Cardiac muscle cell (in vitro differentiated cells and primary cell): ENCODE measurements at places on chromosomes 2 and 18. TPM values are rescaled to one million over a fixed set of nuclear protein-coding genes. Genes with fewer than 3 reads are reported as not detected.
A peak's percentile ranks its signal among the peaks of the same experiment; 100 is the strongest.

- H3K27me3 ChIP-seq: no peaks in the 10 kb centered on the region
- no peaks in the 10 kb centered on the region for H3K4me1 ChIP-seq
- H3K36me3 ChIP-seq: no peaks in the 10 kb centered on the region
- no peak overlapping the region for H3K4me3 ChIP-seq
- H3K27ac ChIP-seq: no peak overlapping the region
- DNase-seq: no peak
These were observed 619.2 kb downstream of the IRS1 start for GRCh38 chr2:226180281-226180884.

SCN1A gene
- total RNA-seq: under 0.01 and 0.07 TPM in 2 replicates

MATN3 gene
- total RNA-seq: 1.3 and 3.8 TPM in 2 replicates

DNA sequence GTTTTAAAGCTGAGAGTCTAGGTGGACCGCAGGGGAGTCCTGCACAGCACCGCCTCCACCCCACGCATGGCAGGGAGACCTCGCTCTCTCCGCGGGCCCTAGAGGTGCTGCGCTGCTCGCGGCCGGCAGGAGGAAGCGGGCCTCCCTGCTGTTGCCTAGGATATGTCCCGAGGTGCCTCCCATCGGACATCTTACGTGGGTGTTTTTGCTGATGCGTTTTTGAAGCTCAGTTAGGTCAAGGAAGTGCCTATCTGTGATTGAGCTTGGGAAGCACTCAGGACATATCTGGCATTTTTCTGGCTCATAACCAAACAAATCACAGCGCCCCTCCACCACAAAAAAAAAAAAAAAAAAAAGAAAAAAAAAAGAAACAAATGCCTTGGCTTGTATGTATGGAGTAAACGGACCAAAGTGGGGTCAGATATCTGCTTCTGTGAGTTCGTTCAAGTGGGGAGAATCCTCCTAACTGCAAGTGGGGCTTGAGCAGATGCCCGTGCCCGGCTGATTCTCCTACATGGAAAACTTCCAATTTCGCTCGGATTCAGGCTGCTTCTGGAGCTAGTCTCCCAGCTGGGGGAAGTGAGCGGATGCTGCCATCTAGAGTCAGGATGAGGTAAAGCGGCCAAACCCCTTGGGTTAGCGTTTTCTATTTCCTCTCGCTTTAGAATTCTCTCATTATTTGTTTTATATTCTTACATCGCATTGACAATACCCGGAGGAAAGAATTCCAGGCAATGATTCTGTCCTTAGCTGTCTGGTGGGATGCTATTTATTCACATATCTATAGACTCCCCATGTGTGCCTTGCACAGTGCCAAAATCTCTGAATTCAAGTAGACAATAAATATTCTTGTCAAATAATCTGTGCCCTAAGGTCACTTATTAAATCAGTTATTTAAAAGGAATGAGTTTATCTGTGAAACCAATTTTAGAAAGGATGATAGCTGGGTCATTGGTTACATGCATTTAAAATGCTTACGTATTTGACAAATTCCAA, 95.3 kb downstream of the CD8B2 start:
- no peaks in the 10 kb centered on the region for H3K27me3 ChIP-seq
- DNase-seq: peak; percentile 82
- no peak overlapping the region for H3K27ac ChIP-seq
- H3K36me3 ChIP-seq: no peaks in the 10 kb centered on the region

DNA sequence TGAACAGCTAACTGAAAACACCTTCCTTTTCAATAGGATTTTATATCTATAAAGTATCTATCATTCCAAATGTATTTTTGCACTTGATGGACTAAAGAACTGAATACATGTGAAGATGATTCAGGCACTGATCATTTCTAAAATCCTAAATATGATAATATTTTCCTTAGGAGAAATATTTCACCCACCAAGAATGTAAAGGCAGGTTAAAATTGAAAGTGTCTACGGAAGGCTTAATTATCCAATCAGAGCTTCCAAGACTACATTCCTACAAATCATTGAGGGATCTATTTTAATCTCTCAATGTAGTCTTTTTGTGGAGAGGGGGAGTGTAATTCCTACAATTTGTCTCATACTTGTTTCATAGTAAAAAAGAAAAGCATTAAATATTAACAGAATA, 3.6 kb downstream of the GALNT3 start:
- peaks cover 4% of the 10 kb centered on the region for H3K4me1 ChIP-seq
- H3K36me3 ChIP-seq: no peaks in the 10 kb centered on the region
- H3K4me3 ChIP-seq: no peak overlapping the region
- peaks cover 57% of the 10 kb centered on the region for H3K27me3 ChIP-seq
- no peak overlapping the region for H3K27ac ChIP-seq

CHRNG gene
- 0.04 TPM in 1 of 2 replicates, not detected in the other for total RNA-seq

- no peak overlapping the region for H3K27ac ChIP-seq
- DNase-seq: no peak
- no peak overlapping the region for H3K4me3 ChIP-seq
- H3K27me3 ChIP-seq: no peaks in the 10 kb centered on the region
These were observed 3.6 kb downstream of the SCLY start for GRCh38 chr2:238064376-238064775.

CYP26B1 gene
- total RNA-seq: 3.1 and 3.6 TPM in 2 replicates

TUBB8B gene
- not detected in 2 replicates for total RNA-seq

DNA sequence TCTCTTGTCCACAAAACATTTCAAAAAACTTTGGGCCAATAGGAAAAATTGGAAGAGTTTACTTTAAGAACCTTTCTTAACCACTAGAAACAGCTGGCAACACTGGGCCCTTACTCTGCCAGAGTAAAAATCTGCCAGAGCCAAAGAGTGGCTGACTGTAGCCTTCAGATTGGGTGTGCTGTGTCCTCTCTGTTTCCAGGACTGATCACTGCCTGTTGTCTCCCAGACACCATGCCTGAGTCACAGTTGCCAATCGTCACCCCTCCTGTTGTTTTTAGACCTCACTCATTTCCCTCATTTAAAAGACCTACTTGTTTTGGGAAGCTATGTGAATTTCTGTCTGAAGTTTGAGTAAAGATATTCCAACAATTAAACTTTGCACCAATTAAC, 159.1 kb downstream of the PPP1R1C start:
- H3K4me1 ChIP-seq: peaks cover 20% of the 10 kb centered on the region
- H3K4me3 ChIP-seq: no peak overlapping the region
- H3K36me3 ChIP-seq: no peaks in the 10 kb centered on the region
- DNase-seq: peak; percentile 23
- H3K27me3 ChIP-seq: no peaks in the 10 kb centered on the region

PLCL1 gene
- total RNA-seq: 4.9 and 9.0 TPM in 2 replicates

DNA sequence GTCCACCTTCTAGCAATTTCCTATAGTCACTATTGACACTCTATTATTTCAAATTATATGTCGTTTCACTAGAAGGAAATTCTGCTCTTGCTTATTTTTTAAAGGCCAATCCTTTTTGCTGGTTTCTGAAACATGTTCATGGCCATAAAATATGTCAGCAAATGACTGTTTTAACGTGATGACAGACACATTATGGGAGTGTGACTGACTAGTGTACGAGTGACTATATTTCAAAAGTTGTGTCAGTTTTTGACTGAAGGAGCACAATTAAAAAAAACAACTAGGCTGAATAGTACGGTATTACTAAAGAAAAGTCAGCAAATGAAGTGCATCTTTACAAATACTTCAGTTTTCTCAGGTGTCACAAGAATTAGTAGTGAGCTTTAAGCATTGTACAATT, 196.0 kb downstream of the NR4A2 start:
- no peak overlapping the region for H3K4me3 ChIP-seq
- peaks cover 4% of the 10 kb centered on the region for H3K4me1 ChIP-seq
- no peak for DNase-seq

- H3K27ac ChIP-seq: peak overlapping the region; percentile 52
- no peak for DNase-seq
- H3K4me1 ChIP-seq: peaks cover 30% of the 10 kb centered on the region
- no peak overlapping the region for H3K4me3 ChIP-seq
- no peaks in the 10 kb centered on the region for H3K36me3 ChIP-seq
These were observed 22.7 kb downstream of the CYB5A start for GRCh38 chr18:74268933-74269620.

TCF7L1 gene
- total RNA-seq: 1.5 and 5.3 TPM in 2 replicates

- no peak for DNase-seq
- no peaks in the 10 kb centered on the region for H3K4me1 ChIP-seq
- no peaks in the 10 kb centered on the region for H3K27me3 ChIP-seq
- H3K27ac ChIP-seq: no peak overlapping the region
- H3K4me3 ChIP-seq: no peak overlapping the region
- no peaks in the 10 kb centered on the region for H3K36me3 ChIP-seq
These were observed 337.8 kb upstream of the TCF4 start for GRCh38 chr18:55925772-55926171.

GRCh38 chr2:102736110-102736409, 25.8 kb upstream of the TMEM182 start:
- H3K4me3 ChIP-seq: peak overlapping the region; percentile 90
- H3K27ac ChIP-seq: no peak overlapping the region
- H3K4me1 ChIP-seq: peaks cover 12% of the 10 kb centered on the region
- no peak for DNase-seq
- H3K27me3 ChIP-seq: no peaks in the 10 kb centered on the region

FAM110C gene
- total RNA-seq: 0.60 and 1.1 TPM in 2 replicates

GRCh38 chr2:212022966-212023365, 515.6 kb downstream of the ERBB4 start:
- H3K4me1 ChIP-seq: peaks cover 7% of the 10 kb centered on the region
- no peaks in the 10 kb centered on the region for H3K36me3 ChIP-seq
- H3K27ac ChIP-seq: no peak overlapping the region

NYAP2 gene
- not detected in 2 replicates for total RNA-seq

GRCh38 chr2:20343128-20343527, 7.5 kb downstream of the PUM2 start:
- no peak for DNase-seq
- H3K27me3 ChIP-seq: no peaks in the 10 kb centered on the region
- no peak overlapping the region for H3K4me3 ChIP-seq
- H3K27ac ChIP-seq: no peak overlapping the region
- peaks cover 17% of the 10 kb centered on the region for H3K4me1 ChIP-seq

GPR75 gene
- 0.99 and 1.2 TPM in 2 replicates for total RNA-seq

ALPI gene
- total RNA-seq: not detected in 2 replicates
